Activated CD4-positive, alpha-beta memory T cell treated with anti-CD3 and anti-CD28 coated beads, Interleukin-2, amount 10 ng/mL, durations not matched to agents 7 days and 5 days (primary cell): ENCODE measurements at places on chromosomes 6 and 20. TPM values are rescaled to one million over a fixed set of nuclear protein-coding genes. Genes with fewer than 3 reads are reported as not detected.

The AIF1 gene
- 11.7 TPM for total RNA-seq

The CST7 gene
- 178 TPM for total RNA-seq

The MYH7B gene
- total RNA-seq = 0.15 TPM

The BPIFB2 gene
- not detected for total RNA-seq

The MCHR2 gene
- not detected for total RNA-seq

- H3K4me1 ChIP-seq = no peaks in the 10 kb centered on the region
- no peak for DNase-seq
- H3K4me3 ChIP-seq = no peak overlapping the region
- H3K27me3 ChIP-seq = no peaks in the 10 kb centered on the region
- H3K27ac ChIP-seq = no peak overlapping the region
These were observed 70.5 kb downstream of the CNKSR3 start for GRCh38 chr6:154440022-154440421.

DNA sequence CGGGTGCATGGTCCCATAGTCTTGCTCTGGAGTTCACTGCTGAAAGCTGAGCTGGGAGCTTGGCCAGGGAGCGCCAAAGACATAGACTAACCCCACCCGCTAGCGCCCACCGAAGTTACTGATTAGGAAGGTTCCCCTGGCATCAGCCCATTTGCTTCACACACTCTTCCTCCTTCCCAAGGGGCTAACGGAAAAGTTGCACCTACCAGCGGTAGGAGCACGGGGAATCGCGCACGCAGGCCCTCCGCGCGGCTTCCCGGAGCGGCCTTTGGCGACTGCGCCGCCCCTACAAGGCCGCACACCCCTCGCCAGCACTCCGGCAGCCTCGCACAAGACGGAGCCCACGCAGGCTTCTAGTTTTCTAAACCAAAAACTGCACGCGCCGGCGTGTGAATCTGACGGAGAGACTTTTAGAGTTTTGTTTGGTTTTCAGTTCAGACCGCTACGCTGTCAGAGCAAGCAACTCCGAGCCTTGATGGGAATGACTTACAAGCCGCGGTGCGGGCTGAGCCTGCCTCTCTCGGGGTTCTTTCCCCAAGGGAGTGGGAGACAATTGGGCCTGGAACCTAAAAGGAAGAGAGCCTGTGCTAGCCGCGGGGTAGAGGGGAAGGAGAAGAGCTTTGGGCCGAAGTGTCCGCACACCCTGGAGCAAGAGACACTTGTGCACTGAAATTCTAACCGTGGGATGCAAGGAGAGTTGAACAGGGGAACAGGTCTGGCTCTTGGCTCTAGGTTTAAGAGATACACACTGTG lies 891 bp upstream of the POU3F2 start:
- H3K4me1 ChIP-seq = peaks cover 39% of the 10 kb centered on the region
- peaks cover 9% of the 10 kb centered on the region for H3K36me3 ChIP-seq
- peak overlapping the region; percentile 73 for H3K4me3 ChIP-seq
- no peak for DNase-seq

GRCh38 chr6:14596410-14596809 lies 478.8 kb downstream of the CD83 start:
- H3K27ac ChIP-seq = no peak overlapping the region
- H3K36me3 ChIP-seq = peaks cover 4% of the 10 kb centered on the region
- no peak overlapping the region for H3K4me3 ChIP-seq
- peaks cover 3% of the 10 kb centered on the region for H3K4me1 ChIP-seq

GRCh38 chr20:2295886-2296515 lies at the start of gene TGM3:
Gene TGM3, plus strand, starts transcription at chr20:2296001. Its CDS starts 63 bp downstream, at chr20:2296064.
- H3K27ac ChIP-seq = no peak within 1 kb of the TSS
- peaks cover 2% of the 10 kb centered on the region for H3K4me1 ChIP-seq
- H3K36me3 ChIP-seq = no peaks in the 10 kb centered on the region
- DNase-seq = no peak
- peaks cover 5% of the 10 kb centered on the region for H3K27me3 ChIP-seq
- no peak within 1 kb of the TSS for H3K4me3 ChIP-seq

- peaks cover 75% of the 10 kb centered on the region for H3K36me3 ChIP-seq
- H3K4me3 ChIP-seq = no peak overlapping the region
- no peaks in the 10 kb centered on the region for H3K27me3 ChIP-seq
- H3K27ac ChIP-seq = no peak overlapping the region
- H3K4me1 ChIP-seq = peaks cover 80% of the 10 kb centered on the region
These were observed 23.3 kb downstream of the ATXN1 start for GRCh38 chr6:16737925-16738324.

DNA sequence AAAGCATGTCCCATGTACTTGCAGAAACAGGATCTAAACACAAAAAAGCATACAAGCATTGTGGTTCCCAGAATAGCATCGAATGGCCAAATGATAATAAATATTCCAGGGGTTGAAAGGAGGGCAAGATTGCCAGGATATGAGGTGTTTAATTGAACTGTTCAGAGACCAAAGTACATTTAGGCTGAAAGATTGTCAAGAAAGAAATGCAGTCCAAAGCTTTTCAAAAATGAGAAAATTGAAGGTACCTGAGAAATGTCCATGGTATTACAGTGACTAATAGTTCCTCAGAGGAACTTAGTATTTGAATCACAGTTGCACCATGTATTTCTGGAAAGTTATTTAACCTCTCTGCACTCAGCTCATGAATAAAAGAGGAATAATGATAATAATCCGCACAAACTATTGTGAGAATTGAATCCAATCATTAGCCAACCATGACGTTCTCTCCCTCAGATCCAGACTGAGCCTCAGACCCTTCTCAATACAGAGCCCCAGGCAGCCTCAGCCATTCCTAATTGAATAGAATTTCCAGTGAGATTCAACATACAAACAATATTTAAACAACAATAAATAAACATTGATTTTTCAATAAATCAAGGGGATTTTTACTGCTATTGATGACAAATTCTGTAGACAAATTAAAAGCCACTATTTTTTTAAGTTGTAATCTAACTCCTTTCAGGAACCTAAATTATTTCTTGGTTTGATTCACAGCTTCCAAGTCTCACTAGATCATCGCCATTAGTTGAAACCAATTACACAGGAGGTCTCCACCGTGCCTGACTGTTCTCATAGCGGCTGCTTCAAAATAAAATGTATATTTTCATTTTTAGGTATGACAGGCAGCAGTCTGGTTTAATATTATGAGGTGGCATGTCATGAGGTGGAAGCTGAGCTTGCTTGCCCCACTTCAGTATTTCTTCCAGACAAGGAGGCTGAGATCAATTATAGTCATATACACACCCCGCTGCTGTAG lies 144.3 kb upstream of the TENT5A start:
- DNase-seq = no peak
- no peaks in the 10 kb centered on the region for H3K4me1 ChIP-seq
- H3K4me3 ChIP-seq = no peak overlapping the region
- no peaks in the 10 kb centered on the region for H3K36me3 ChIP-seq

GRCh38 chr6:42417641-42418112 lies 34.0 kb downstream of the TRERF1 start:
- peaks cover 54% of the 10 kb centered on the region for H3K4me1 ChIP-seq
- peak overlapping the region; percentile 54 for H3K27ac ChIP-seq
- DNase-seq = peak; percentile 80
- H3K27me3 ChIP-seq = peaks cover 2% of the 10 kb centered on the region

DNA sequence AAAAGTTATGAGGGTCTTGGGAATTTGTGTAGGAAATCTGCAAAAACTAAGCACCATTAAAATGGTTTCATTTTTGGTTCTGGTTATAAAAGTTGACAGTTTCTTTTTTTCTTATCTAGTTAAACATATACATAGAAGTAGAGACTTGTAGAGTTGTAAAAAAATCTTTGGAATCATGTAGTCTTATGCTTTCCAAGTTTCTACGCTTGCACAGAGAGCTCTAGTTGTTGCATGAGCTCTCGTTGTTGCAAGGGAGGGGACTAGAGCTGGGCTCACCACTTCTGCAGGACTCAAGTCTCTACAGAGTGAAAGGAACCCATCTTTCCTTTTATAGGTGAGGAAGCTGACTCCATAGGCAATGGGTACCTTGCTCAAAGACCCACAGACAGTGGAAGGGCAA lies 21.6 kb upstream of the CCN2 start:
- H3K36me3 ChIP-seq = no peaks in the 10 kb centered on the region
- DNase-seq = no peak
- H3K27me3 ChIP-seq = peaks cover 4% of the 10 kb centered on the region
- H3K4me1 ChIP-seq = no peaks in the 10 kb centered on the region

- no peaks in the 10 kb centered on the region for H3K36me3 ChIP-seq
- no peak overlapping the region for H3K4me3 ChIP-seq
- peaks cover 5% of the 10 kb centered on the region for H3K4me1 ChIP-seq
- H3K27ac ChIP-seq = no peak overlapping the region
These were observed 10.2 kb downstream of the SMPDL3A start for GRCh38 chr6:122799140-122799745.

DNA sequence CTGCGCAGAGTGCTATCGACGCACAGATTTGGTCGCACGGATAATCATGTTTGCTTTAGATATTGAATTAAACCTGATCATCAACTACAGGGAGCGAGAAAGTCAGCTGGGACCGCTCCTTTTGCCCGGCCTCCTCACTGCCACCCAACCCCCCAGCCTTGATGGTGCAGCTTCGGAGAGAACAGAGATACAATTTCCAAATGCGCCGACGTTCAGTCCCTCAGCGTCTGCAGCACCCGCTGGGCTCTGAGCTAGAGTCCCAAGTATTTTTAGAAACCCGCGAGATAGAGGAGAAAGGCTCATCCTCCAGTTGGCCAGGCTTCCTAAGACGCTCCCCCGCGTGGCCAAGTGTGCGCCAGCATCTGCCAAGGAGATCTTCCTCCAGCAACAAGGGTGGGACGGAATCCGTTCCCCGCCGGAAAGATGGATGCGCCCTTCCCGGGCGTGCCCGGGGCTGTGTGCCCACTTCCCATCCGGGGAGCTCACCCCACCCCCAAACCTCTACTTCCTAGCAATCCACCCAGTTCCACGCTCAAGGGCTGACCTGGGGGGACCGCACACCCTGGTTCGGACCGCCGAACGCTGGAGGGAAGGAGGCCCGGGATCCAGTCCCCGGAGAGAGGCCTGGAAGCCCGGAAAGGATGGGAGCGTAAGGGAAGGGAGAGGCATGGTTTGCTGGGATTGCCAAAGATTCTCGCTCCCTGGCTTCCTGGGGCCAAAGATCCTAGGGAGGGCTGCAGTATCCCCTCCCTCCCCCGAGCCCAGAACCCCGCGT lies 4.1 kb downstream of the NKX2-2 start:
- peaks cover 76% of the 10 kb centered on the region for H3K27me3 ChIP-seq
- DNase-seq = no peak
- H3K36me3 ChIP-seq = peaks cover 10% of the 10 kb centered on the region

GRCh38 chr20:56735084-56735642 lies 106.1 kb downstream of the TFAP2C start:
- H3K36me3 ChIP-seq = no peaks in the 10 kb centered on the region
- H3K4me1 ChIP-seq = no peaks in the 10 kb centered on the region
- DNase-seq = no peak
- no peak overlapping the region for H3K27ac ChIP-seq
- H3K4me3 ChIP-seq = no peak overlapping the region
- H3K27me3 ChIP-seq = peaks cover 14% of the 10 kb centered on the region

DNA sequence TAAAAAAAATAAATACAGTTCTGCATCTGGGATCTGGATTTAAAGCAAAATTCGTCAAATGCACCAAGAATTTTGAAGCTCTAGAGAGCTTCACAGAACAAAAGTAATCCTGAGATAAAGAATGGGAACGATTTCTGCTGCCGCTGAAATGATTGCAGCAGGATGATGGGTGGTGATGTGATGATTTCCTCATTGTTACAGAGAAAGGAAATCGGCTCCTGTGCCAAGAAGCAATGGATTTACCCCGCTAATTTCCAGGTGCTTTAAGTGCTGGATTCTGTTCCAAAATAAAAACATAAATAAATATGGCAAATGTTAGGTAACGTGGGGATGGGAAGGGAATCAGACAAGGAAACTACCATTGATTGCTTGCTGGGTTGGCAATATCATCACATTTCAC lies 1067.9 kb upstream of the MAP3K7 start:
- H3K27ac ChIP-seq = no peak overlapping the region
- H3K36me3 ChIP-seq = no peaks in the 10 kb centered on the region
- H3K27me3 ChIP-seq = no peaks in the 10 kb centered on the region
- no peak overlapping the region for H3K4me3 ChIP-seq
- no peaks in the 10 kb centered on the region for H3K4me1 ChIP-seq
- DNase-seq = no peak

GRCh38 chr6:110475066-110475653 lies 1.3 kb downstream of the SLC22A16 start:
- DNase-seq = no peak
- no peaks in the 10 kb centered on the region for H3K36me3 ChIP-seq
- peaks cover 13% of the 10 kb centered on the region for H3K4me1 ChIP-seq
- H3K4me3 ChIP-seq = peak overlapping the region; percentile 2
- H3K27me3 ChIP-seq = peaks cover 56% of the 10 kb centered on the region

DNA sequence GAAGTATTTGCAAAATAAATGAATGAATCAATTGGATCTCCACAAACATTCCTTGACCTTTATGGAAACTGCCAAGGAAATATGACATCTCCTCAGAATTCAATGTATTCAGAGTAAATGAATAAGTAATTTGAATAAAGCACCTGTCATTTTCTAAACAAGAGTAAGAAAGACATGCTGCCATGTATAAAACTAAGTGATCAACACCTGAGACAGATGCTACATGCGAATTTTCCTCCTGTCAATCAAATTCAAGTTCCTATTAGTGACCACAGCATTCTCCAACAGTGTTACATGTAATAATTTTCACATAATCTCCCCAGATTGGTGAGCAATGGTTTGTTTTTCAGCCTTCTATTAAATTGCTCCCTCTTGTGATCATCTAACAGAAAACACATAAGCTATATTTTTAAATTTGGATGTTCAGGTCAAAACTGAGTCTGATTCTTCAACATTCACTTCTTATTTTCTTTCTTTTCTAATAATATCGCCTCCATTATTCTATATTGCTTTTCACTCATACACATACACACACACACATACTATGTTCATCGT lies 163.2 kb upstream of the RNF217 start:
- no peak overlapping the region for H3K4me3 ChIP-seq
- no peak overlapping the region for H3K27ac ChIP-seq
- no peaks in the 10 kb centered on the region for H3K36me3 ChIP-seq
- no peaks in the 10 kb centered on the region for H3K27me3 ChIP-seq
- no peaks in the 10 kb centered on the region for H3K4me1 ChIP-seq

DNA sequence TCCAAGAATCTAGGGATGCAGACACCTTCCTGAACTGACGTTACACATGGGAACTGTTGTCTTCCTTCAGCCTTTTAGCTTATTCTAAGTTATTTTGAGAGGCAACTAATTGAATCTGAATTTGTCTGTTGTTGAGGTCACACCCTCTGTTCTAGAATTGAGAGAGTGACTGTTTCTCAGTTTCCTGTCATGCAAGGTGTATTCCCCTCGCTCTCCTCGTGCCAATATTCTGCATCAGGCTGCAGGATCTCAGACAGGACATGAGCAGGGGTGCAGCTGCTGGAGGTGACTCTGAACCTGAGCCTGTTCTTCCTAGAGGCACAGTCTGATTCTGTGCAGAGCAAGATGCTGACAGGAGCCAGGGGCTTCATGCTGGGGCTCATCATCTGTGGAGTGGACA lies 52.5 kb downstream of the HLA-DPB1 start:
- no peak overlapping the region for H3K27ac ChIP-seq
- H3K4me1 ChIP-seq = peaks cover 25% of the 10 kb centered on the region
- peaks cover 17% of the 10 kb centered on the region for H3K27me3 ChIP-seq
- H3K36me3 ChIP-seq = no peaks in the 10 kb centered on the region
- no peak for DNase-seq
- H3K4me3 ChIP-seq = no peak overlapping the region

- H3K27me3 ChIP-seq = peaks cover 25% of the 10 kb centered on the region
- no peak for DNase-seq
- no peaks in the 10 kb centered on the region for H3K4me1 ChIP-seq
- H3K27ac ChIP-seq = no peak overlapping the region
- H3K36me3 ChIP-seq = no peaks in the 10 kb centered on the region
These were observed 47.4 kb downstream of the TBPL1 start for GRCh38 chr6:134000443-134000842.

- H3K27ac ChIP-seq = no peak overlapping the region
- peaks cover 41% of the 10 kb centered on the region for H3K4me1 ChIP-seq
- no peaks in the 10 kb centered on the region for H3K27me3 ChIP-seq
- H3K4me3 ChIP-seq = no peak overlapping the region
These were observed 19.8 kb downstream of the NEDD9 start for GRCh38 chr6:11212664-11213063.
